D341Med (cell line): ENCODE measurements at places on chromosomes 7 and 10.

DNA sequence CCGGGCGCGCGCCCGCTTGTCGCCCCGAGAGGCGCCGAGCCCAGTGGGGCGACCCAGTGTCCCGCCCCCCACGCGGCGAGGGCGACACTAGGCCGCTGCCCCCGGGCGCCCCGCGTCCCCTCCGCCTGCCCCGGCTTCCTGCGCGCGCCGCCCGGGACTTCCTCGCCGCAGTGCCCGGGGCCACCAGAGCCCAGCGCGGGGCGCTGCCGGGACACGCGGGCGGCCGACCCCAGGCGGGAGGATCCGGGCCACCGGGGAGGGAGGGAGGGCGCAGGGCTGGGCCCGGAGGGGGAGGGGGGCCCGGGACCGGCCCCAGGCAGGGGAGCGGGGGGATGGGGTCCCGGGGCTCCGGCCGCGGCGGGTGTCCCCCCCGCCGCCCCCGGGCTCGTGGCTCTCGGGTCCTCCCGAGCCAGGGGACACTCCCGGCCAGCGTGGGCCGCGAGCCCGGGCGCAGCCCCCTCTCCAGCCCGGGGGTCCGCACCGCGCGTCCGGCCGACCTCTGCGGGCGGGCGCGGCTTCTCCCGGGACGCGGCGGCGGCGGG is 435 bp upstream of the PWWP2B start:
- peak; percentile 85 for DNase-seq

GRCh38 chr7:64515330-64515729 is 47.5 kb downstream of the ZNF680 start:
- DNase-seq = no peak

- DNase-seq = peak; percentile 66
Observed at GRCh38 chr7:148084138-148084537, 506.4 kb upstream of the C7orf33 start.

DNA sequence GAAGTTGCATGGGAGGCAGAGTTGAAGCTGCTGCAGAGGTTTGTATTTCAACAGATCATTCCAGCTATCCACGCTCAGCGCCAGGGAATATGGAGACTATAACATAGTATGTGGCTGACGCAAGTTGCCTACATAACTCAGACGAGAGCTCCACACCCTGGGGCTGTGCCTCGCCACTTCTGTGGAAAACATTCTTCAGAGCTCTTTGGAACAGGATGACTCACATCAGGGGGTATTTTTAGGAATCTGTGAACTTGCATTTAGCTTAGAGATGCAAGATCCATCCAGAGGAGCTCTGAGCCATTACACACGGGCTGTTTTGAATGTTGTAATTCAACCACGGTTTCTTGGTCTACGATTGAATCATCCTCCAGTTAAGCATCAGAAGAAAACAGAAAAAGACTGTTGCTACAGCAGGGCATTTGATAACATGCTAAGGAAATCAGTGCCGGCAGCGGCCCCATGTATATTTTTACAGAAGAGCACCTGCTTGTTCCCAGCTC is 481.5 kb upstream of the AKR1E2 start:
- DNase-seq = no peak

DNA sequence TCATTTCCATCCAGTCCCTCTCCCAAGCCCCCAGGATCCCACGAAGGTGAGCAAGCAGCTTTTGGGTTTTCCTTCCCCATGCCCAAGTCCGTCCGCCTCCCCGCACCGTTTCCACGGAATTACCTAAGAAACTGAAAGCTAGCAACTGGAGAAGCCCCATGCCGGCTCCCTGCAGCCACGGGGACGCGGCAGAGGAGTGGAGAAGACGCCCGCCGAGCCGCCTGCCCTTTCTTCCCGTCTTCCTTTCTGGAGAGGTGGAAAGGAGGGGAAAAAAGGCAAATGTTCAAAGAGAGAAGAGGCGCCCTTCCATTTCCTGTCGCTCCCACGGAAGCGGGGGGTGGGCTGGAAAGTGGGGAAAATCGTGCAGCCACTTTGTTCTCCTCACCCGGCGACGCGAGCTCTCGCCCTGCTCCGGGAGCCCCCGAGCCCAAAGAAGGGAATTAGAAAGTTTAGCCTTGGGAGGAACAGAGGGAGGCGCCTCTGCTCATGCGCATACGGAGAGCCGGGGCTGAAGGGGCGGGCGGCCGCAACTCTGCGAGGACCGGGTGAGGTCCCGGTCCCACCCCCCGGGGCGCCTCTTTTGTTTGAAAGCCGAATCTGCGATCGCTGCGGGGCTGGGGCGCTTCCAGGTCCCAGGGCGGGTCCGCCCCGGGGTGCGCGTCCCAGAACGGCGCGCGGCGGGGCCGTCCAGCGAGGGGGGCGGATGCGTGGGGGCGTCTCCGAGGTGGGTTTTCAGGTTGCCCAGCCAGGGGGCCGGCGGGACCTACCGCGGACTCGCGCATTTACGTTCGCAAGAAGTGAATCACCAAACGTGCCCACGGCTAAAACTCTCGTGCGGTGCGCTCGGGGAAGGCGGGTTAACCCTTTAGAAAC is at the start of gene LAMB1:
TSS of gene LAMB1 (minus strand) at position 436 of the 873 bp plus-strand sequence. CDS start at position 160, 276 bp downstream.
- DNase-seq = peak; percentile 94

DNA sequence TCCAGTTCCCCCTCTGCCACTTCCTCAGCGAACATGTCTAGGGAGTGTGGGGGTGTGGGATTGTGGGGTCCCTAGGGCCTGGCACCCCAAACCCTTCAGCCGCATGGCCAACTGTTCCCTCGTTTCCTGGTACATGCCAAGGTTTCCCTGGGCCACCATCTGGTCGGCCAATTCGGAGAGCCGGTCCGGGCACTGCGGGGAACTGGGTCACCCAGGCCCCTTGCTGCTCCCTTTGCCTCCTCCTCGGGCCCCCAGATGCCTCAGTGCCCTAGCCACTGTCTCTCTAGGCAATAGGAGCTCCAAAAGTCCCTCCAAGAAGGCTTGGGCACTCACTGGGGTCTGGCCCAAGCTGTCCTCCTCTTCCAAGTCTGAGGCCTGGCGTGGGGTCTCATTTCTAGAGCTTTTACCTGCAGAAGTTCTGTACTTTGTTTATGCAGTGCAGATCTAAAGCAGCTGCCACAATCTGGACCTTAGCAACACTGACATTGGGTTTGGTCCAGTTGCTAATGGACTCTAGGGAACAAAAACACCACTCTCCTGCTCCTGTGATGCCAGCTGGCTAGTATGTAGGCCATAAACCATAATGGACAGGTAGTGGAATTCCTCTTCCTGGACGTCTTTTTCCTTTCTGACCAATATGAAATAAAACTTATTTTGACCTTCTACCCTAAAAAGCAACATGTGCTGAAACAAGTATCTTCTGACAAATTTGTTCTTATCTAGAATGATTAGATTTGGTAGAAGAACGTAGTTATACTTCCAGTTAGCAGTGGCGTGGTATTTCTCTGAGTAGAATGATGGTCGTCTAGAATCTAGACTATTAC is 172.9 kb downstream of the LRRC4 start:
- DNase-seq = no peak

GRCh38 chr10:20953120-20953519 is 56.0 kb upstream of the NEBL start:
- DNase-seq = no peak

DNA sequence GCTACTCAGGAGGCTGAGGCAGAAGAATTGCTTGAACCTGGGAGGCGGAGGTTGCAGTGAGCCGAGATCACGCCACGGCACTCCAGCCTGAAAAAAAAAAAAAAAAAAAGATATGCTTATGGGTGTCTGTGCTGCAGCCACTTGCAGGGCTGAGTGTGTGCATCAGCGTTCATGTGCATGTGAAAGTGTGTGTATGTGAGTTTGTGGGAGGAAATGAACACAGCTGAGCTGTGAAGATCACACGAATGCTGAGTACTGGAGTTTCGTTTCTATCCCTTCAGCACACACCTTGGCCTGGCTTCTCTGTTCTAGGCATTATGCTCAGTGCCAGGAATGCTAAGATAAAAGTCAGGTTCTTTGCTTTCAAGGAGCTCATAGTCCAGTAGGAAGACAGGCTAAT is 12.0 kb upstream of the SVOPL start:
- no peak for DNase-seq

DNA sequence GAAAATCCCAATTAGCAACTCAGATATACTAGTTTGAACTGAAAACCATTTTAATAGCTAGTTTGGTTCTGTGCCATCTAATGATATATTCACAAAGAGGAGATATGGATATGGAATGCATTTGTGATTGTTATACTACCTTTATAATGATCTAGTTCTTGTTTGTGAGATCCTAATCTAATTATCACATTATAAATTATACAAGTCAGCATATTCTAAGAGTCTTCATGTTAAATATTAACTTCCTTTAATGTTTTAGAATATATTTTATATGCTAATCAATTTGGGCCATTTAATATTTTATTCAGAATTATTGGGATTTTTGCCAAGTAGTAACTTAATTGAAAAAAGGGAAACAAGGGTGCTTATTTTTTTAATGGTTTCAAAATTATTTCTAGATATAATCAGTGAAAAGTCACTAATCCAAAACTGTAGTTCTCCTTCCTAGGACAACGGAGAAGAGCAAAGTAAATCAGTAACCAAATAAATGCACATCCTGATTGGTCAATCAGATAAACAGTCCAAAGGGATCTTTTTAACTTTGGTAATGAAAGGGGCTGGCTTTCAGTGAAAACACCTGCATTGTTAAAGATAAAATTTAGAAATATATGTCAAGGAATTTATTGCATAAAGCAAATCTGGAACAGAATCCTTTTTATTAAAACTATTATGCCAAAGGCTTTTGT is 173.9 kb upstream of the MEOX2 start:
- DNase-seq = no peak

DNA sequence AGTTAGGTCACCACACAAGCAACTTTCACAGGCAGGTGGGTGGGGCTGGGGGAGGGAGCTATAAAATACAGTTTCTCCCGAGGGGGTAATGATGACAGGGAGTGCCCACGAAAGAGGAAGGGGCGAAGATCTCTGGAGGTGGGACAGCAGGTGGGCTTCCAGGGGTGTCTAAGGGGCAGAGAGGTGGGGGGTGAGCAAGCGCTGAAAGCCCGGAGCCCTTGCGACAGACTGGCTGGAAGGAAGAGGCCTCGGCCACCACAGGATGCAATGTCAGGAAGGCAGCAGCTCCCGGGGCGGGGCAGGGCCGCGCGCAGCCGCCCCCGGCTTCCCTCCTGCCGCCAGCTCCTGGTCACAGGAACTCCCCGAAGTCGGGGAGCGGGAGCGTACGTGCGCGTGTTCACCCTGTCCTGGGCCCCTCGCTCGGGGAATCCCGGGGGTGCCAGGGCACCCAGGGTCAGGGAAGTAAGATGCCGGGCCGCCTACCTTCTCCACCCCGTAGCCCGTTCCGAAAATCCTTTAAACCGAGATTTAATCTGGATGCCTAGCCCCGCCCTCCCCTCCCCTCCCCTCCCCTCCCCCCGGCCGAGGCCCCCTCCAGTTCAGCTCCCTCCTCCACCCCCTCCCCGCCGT is 105.2 kb upstream of the PPIF start:
- DNase-seq = peak; percentile 65

- DNase-seq = no peak
Observed at GRCh38 chr10:110456046-110456445, 41.7 kb upstream of the DUSP5 start.

GRCh38 chr10:130049987-130050386 is 60.6 kb downstream of the C10orf143 start:
- DNase-seq = no peak

GRCh38 chr7:2237109-2237602 is 4.4 kb upstream of the MAD1L1 start:
- DNase-seq = no peak

DNA sequence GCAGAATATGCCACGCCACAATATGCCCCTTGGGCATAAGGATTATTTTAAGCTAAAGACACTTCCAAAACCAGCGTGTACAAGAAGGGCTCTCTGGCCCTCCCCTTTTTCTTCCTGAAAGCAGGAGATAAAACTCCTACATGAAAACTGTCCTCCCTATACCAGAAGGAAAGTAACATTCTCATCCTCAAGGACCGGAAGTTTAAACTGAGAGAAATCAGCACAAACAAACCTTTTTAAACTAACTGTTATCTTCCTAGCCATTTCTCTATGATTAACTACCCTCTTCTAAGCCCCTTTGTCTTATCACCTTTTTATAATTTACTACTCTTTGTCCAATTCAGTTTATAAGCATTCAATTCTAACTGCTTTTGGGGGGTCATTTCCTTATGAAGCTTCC is 16.4 kb upstream of the RAPGEF5 start:
- no peak for DNase-seq

DNA sequence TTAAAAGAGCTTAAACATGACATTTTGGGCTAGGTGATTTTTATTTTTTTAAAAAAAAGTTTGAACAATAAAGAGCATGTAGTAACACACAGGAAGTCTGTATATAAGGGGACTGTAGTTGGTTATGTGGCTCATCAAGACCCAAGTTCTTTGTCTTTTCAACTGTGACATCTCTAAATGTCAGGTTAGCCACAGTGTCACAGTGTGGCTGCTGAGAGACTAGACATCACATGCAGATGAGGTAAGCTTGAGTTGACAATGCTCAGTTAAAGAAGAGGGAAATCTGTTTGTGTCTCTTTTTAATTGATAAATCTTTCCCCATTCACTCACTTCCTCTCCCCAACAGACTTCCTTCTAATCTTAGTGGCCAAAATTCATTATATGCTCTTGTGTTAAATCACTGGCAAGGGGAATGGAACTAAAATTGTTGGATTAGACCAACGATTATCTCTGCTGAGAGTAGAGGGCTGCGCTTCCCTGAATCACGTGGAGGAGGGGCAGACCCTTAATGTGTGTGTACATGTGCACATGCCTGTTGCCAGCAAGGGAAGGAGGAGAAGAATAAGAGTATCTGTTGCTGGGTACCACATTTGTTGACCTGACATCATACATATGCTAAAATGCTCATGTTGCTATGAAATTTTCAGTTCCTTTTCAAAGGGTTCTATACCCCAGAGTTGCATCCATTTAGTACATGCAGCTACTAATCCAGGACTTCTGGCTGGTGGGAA is 78.3 kb downstream of the MMRN2 start:
- no peak for DNase-seq

DNA sequence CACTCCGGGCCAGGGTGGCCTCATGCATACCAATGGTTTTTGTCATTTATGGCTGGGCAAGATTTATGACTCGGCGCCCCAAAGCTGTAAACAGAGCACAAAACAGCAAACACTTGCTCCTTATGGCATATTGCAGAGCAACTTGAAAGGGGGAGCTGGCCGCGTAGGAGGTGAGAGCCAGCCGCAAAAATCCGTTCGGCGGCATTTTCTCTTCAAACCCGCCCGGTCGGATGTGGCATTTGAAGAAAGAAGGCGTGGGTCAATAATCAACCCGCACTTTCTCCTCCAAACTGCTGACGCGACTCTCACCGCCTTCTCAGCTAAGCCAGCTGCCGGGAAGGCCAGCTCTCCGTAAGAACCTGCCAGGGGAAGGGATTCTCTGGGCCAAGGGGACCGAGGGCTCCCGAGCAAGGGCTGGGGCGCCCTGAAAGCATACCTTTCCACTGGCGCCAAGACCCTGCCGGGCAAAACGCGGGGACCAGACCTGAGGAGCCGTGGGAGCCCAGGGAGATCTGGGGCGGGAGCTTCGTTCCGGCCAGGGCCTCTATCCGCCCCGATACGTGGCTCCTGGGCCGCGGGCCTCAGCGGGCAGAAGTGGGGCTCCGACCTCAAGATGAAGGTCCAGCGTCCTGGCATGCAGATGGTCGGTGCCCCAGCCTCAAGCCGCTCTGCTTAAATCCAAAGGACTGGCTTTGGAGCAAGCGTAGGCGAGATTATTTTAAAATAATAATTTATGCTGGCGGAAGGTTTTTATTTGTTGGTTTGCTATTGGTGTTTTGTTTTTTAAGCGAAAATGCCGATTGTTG is 12.9 kb upstream of the HOXA2 start:
- DNase-seq = no peak
